Activated naive CD4-positive, alpha-beta T cell treated with anti-CD3 and anti-CD28 coated beads, Interleukin-2, amount 50 U/mL, for 16 hours (primary cell): ENCODE measurements at places on chromosomes 7 and 10.

DNA sequence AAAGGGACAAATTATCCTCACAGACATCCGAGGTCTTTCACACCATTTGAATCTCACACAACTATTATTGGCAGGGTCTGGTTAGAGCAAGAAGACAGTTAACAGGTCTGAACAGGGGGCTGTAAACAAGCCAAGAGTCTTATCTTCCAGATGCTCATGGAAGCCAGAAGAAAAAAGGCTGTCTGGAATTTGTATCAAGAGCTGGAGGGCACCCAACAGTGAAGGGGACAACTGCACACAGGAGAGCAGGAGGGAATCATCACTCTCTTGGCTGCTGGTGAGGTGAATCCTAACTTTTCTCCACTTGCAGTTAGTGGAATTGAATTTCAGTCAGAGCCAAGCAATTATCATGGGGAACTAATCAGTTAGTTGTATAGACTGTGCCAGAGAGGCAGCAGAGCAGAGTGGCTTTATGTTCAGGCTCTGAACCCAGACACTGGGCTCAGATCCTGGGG is 880.2 kb upstream of the AUTS2 start:
- DNase-seq, result no peak

DNA sequence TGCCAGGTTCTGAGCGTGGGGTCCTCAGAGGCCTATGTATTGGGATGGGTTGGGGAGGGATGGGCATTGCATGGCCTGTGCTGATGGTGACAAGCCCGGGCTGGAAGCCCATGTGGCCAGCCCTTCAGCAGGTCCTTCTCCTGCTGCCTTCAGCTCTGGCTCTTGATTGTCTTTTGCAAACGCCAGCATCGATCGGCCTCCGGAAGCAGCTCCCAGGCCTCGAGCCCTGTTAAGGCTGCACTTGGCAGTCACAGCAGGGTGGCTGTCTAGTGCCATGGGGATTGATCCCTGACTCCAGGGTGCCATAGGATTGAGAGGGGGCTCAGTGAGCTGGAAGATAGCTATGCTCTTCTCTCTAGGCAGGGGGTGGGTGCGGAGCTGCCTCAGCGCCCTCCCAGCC is 51.4 kb downstream of the CDH23 start:
- no peak for DNase-seq

DNA sequence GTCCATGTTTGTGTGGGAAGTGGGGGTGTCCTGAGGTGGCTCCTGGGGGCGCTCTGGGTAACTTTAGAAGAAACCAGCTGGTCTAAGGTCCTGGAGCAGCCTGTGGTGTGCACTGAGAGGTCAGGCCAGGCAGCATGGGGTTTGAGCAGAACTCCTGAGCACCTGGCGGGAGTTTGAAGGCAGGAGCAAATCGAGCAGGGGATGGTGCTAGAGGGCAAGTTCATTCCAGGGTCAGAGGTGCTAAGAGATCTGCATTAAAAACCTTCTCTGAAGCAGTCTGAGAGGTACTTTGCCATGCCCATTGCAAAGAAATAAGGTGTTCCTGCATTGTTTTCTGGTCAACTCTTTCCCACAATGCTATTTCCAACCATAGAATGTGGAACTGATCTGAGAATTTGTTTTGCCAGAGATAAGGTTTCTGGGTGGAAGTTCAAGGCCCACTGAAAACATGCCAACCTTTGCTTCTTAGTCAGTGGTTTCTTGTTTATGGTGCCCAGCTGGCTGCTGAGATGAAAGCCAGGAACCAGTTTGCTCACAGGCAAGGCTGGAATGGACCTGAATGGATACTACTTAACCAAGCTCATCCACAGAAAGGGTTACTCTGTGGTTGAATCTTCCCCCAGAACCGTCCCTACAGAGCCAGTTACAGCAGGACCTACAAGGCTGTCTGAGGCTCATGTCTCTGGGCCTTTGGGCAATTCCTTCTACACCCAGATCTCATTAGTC is 136.3 kb upstream of the TMEM72 start:
- DNase-seq, result no peak

- DNase-seq, result peak; percentile 65
These were observed 13.5 kb upstream of the BAMBI start for GRCh38 chr10:28663576-28664368.

DNA sequence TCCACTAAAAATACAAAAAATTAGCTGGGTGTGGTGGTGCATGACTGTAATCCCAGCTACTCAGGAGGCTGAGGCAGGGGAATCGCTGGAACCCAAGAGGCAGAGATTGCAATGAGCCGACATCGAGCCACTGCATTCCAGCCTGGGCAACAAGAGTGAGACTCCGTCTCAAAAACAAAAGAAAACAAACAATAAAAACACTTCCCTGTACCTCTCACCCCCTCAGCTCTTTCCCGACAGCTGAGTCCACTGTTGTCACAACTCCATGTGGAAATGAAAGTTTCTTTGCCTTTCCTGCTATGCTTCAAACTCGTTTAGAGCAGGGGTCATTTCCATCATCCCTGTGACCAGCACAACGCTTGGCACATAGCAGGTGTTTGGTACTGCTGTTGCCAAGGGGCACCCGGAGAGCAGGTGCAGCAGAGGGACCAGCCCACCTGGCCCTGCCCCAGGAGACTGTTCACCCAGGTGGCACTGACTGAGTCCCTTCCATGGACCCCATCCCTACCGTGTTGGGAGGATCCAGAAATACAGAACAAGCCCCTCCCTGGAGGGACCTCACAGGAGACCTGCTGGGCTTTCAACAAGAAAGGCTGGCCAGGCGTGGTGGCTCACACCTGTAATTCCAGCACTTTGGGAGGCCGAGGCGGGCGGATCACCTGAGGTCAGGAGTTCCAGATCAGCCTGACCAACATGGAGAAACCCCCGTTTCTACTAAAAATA is 4.9 kb downstream of the TMEM130 start:
- no peak for DNase-seq

DNA sequence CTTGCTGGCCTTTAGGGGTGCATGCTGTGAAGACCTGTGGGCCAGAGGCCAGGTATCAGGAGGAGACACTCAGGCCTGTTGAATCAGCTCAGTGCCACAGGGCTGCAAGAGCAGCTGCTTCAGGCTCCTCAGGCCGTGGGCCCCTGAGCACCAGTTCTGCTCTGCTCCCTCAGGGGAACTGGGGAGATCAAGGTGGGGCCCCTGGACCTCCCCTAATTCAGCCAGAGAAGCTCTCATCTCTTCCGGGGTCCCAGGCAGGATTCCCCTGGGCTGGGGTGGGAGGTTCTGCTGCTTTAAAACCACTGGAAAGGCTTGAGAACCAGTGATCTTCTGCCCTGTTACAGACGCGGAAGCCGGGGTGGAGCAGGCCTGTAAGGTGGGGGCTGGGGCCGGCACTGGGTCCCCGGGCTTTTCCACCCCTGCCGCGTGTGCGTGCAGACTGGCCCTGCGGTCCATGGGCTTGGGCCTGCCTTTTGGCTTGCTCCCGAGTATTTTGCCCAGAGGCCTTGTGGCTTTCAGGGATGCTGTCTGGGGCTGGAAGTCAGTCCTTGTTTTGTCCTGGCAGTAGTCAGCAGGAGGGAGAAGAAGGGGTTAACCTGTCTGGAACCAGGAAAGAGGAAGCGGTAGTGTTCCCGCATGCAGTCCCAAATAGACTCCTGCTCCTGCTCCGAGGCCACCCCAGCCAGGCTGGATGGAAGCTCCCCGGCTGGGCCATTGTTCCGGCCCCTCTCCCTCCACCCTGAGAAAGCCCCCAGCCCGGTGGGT is 74.3 kb downstream of the LHPP start:
- no peak for DNase-seq

- no peak for DNase-seq
These were observed 2.9 kb downstream of the FGFR2 start for GRCh38 chr10:121595351-121595805.

- no peak for DNase-seq
These were observed 555.6 kb downstream of the GLRX3 start for GRCh38 chr10:130691776-130692175.

- DNase-seq, result no peak
These were observed 108.1 kb upstream of the SP8 start for GRCh38 chr7:20894806-20895205.

GRCh38 chr10:381805-382204 is 246.6 kb downstream of the ZMYND11 start:
- DNase-seq, result no peak

GRCh38 chr7:51233374-51233773 is 83.2 kb downstream of the COBL start:
- DNase-seq, result no peak

DNA sequence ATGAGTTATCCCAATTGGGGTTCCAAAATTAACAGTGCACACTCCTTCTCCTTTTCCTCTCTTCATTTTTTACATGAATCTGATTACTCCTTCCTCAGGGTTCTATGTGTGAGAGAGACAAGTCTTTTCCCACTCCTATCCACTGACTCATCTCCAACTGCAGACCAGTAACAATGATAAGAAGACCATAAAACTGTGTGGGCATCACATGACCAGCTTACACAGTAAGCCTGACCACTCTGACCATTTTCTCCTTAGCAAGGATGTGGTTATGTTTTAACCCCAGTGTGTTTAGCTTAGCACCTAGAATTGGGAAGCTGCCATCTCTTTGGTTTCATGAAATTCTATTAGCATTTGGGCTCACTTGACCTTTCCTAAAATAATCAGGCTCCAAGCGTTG is 145.0 kb upstream of the CALCR start:
- no peak for DNase-seq

DNA sequence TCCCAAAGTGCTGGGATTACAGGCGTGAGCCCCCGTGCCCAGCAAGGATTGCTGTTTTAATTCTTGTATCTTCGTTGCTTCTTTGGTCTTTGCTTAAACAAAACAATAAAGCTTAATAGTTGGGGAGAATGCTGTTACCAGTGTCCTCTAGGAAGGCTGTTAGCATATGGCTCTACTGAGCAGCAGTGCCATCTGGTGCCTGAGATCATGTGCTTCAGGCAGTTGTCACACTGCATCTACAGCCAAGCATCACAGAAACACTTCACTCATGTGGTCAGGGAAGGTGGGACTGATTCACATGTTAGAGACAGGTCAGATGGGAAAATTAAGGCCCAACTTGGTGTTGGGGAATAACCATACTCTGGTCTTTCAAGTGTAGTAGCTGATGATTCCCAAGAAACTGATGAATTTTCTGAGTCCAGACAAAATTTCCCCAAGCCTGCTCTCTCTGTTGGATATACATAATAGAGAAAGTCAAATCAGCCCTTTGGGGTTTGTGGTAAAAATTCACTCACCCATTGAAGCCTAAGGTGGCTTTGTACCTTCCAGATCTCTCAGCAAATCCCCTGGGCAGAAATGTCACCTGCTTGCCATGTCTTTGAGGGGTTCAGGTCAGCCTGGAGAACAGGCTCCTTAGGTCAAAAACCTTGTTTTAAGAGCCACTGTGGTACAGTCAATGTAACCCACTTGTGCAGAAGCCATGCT is 28.4 kb downstream of the UBE2D4 start:
- DNase-seq, result no peak

DNA sequence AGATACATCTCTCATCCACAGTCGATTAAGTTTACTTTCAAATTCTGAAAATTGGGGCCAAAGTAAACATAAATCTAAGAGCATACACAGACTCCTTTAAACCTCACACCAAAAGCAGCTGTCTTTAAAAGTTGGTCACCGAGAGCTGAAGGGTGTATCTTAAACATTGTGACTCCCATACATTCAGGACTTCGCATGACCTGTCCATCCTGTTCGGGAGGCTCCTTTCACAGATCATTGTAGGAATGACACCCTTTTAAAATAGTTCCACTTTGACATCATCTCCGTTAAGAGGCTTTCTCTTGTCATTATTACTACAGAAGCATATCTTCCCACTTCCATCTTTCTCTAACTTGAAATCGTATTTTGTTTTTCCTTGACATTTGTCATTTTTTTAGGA is 440.0 kb downstream of the DNAJB9 start:
- DNase-seq, result no peak

DNA sequence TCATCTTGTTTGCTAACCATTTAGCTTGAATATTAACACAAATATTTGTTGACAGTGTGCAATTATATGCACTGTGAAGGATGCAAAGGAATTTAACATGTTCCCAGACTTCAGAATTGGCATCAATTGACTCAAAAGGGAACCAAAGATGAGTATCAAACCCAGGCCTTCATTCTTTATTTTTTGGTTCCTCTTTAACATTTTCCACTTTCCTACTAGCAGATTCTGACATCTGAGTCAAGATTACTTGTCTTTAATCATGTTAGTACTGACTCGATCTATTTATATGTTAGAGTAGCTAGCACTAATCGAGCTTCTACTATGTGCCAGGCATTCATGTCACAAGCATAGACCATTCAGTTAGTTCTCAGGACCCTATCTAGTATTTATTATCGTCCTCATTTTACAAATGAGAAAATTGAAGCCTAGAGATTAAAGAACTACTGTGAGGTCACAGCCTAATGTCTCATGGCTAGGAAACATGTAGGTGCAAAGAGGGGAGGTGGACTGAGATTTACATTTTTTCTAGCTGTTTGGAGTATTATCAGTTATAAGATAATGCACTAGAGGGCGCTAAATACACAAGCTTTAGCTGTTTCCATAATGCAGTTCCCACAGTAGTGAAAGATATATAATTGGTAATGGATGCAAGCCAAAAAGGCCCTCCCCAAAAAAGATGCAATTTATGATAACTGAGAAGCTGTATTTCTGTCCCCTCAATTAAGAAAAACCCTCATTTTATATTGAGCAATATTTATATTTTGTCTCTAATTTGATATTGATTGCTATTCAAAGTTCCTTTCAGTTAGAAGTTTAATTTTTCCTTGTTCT is 32.9 kb upstream of the KMT2E start:
- no peak for DNase-seq

DNA sequence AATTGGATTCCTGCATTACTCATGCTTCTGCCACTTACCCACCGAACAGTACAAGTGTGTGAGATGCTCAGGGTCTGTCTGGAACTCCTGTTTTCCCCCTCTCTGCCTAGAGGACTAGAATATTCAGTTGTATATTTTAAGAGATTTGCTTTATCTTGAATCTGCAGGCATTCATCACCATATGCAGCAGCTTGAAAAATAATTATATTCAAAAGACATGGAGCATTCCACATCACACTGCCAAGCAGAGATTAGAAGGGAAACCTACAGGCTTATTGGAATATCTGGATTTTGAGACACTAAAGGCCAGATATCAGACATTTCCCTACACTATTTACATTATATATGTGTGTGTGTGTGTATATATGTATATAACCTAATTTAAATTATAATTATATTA is 382.8 kb upstream of the POM121L12 start:
- no peak for DNase-seq

GRCh38 chr7:137003566-137003965 is 135.1 kb downstream of the CHRM2 start:
- DNase-seq, result no peak

GRCh38 chr10:72194949-72195348 is 20.9 kb upstream of the ANAPC16 start:
- DNase-seq, result no peak

DNA sequence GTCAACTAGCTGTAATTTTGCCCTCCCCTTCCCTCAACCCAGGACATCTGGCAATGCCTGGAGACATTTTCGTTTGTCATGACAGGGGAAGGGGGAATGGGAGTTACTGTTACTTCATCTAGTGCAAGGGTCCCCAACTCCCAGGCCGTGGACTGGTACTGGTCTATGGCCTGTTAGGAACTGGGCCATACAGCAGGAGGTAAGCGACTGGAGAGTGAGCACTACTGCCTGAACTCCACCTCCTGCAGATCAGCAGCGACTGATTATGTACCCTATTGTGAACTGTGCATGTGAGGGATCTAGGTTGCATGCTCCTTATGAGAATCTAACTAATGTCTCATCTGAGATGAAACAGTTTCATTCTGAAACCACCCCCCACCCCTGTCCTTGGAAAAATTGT is 22.6 kb upstream of the SMIM30 start:
- DNase-seq, result no peak
